Chondrocyte (in vitro differentiated cells): ENCODE measurements at places on chromosomes 3 and 15.

DNA sequence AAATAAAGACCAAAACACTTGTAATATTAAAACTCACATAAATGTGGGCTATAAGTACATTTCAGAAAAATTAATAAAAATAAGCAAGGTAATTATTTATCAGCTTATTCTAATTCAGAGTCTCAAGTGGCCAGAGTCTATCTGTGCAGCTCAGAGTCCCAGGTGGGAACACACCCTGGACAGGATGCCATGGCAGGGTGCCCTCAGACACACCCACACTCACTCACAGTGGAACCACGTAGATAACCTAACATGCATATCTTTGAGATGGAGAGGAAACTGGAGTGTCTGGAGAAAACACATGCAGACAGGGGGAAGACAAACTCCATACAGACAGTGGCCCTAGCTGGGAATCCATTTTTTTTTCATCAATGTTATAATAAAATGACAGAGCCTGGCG lies 37.2 kb downstream of the FSIP1 start:
- H3K4me3 ChIP-seq, result no peak overlapping the region
- H3K27ac ChIP-seq, result no peak overlapping the region
- H3K36me3 ChIP-seq, result no peaks in the 10 kb centered on the region

- DNase-seq, result no peak
- H3K4me1 ChIP-seq, result no peaks in the 10 kb centered on the region
- H3K36me3 ChIP-seq, result no peaks in the 10 kb centered on the region
- no peaks in the 10 kb centered on the region for H3K27me3 ChIP-seq
- H3K4me3 ChIP-seq, result no peak overlapping the region
- H3K27ac ChIP-seq, result no peak overlapping the region
Measured at GRCh38 chr3:126947429-126947828, 35.5 kb upstream of the PLXNA1 start.

- DNase-seq, result no peak
- no peaks in the 10 kb centered on the region for H3K27me3 ChIP-seq
- H3K36me3 ChIP-seq, result peaks cover 3% of the 10 kb centered on the region
- H3K27ac ChIP-seq, result peak overlapping the region; percentile 83
- H3K4me3 ChIP-seq, result no peak overlapping the region
Measured at GRCh38 chr3:25448750-25449692, 21.0 kb downstream of the RARB start.

GRCh38 chr3:12222775-12223485 lies 64.2 kb upstream of the TIMP4 start:
- peaks cover 6% of the 10 kb centered on the region for H3K4me1 ChIP-seq
- H3K27me3 ChIP-seq, result no peaks in the 10 kb centered on the region
- no peaks in the 10 kb centered on the region for H3K36me3 ChIP-seq
- DNase-seq, result no peak
- H3K27ac ChIP-seq, result no peak overlapping the region

DNA sequence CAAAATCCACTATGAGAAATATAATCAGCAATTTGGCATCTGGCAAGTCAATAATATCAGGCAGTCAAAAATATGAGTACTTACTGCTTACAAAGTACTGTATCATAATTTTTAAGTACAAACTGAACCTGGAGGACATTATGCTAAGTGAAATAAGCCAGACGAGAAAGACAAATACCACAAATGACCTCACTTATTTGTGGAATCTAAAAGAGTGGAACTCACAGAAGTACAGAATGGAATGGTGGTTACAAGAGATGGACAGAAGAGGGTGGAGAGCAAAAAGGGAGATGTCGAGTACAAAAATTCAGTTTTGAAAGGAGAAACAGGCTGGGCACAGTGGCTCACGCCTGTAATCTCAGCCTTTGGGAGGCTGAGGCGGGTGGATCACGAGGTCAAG lies 12.4 kb downstream of the PCYT1A start:
- no peak for DNase-seq
- no peaks in the 10 kb centered on the region for H3K27me3 ChIP-seq
- peak overlapping the region; percentile 42 for H3K27ac ChIP-seq

- H3K4me3 ChIP-seq, result peak overlapping the region; percentile 100
- H3K36me3 ChIP-seq, result peaks cover 2% of the 10 kb centered on the region
- DNase-seq, result no peak
- peaks cover 22% of the 10 kb centered on the region for H3K4me1 ChIP-seq
Measured at GRCh38 chr15:65869954-65870871, 922 bp downstream of the RAB11A start.

DNA sequence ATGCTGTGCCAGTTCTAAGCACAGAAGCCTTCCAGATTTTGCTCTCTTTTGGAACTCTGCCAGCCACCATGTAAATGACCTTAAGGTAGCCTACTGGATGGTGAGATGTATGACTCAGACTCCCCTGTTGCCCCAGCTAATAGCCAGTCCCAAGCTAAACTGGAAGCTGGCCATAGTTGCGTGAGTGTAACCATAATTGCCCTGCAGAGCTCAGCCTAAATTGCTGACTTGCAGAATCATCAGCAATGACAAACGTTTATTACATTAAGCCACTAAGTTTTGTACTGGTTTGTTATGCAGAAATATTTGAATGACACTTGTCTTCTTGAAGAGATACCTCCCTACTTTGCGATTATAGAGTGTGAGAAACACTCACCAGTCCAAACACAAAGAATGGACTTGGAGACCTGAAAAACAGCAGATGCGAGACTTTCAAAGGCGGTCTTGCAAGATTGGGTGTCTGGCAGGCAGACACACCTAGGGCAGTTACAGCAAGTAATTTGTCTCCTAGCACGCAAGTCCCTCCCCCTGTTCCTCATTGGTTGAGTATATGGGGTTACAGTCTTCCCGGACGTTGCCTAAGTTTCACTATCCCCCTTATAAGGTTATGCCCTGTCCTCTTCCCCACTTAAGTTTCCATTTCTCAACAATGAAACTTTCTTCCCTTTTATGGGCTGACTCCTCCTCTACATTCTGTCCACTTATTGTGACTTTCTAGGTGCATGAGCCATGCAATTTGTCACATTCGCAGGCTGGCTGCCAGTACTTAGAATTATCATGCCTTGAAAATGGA lies 83.6 kb upstream of the XCR1 start:
- H3K27me3 ChIP-seq, result peaks cover 2% of the 10 kb centered on the region
- no peak for DNase-seq
- no peak overlapping the region for H3K27ac ChIP-seq
- peaks cover 15% of the 10 kb centered on the region for H3K4me1 ChIP-seq
- H3K36me3 ChIP-seq, result no peaks in the 10 kb centered on the region

DNA sequence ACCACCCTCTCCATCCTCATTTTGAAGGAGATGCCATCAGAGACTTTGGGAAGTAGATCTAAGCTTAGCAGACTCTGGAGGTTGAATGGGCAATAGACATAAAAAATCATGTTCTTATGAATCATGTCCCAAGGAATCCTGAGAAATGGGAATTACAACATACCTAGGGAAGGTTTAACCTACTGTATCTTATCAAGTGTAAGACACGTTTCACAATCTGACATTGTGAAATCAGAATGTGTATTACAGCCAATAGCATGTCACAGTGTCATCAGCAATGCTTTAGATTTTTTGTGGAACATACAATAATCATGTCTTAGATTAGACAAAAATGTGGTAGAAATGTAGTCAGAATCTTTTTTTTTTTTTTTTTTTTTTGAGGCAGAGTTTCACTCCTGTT lies 332.4 kb upstream of the TLE3 start:
- H3K27ac ChIP-seq, result no peak overlapping the region
- H3K4me1 ChIP-seq, result peaks cover 6% of the 10 kb centered on the region
